ENCODE measurements at places on chromosomes 6 and 20.

GRCh38 chr6:43976706-43977403, 150.4 kb downstream of the MRPL14 start:
- no peaks in the 10 kb centered on the region for H3K27me3 ChIP-seq
- DNase-seq = no peak
- H3K27ac ChIP-seq = no peak overlapping the region
- peaks cover 18% of the 10 kb centered on the region for H3K4me1 ChIP-seq
- H3K36me3 ChIP-seq = no peaks in the 10 kb centered on the region

GRCh38 chr6:44569931-44570385, 182.5 kb downstream of the CDC5L start:
- no peaks in the 10 kb centered on the region for H3K27me3 ChIP-seq
- H3K4me3 ChIP-seq = no peak overlapping the region
- H3K4me1 ChIP-seq = no peaks in the 10 kb centered on the region
- DNase-seq = no peak

GRCh38 chr6:19297880-19298279, 539.3 kb upstream of the ID4 start:
- no peak overlapping the region for H3K27ac ChIP-seq
- H3K36me3 ChIP-seq = no peaks in the 10 kb centered on the region
- no peak for DNase-seq
- H3K4me1 ChIP-seq = no peaks in the 10 kb centered on the region
- H3K4me3 ChIP-seq = no peak overlapping the region

- H3K27me3 ChIP-seq = peaks cover 34% of the 10 kb centered on the region
- H3K4me1 ChIP-seq = no peaks in the 10 kb centered on the region
- no peaks in the 10 kb centered on the region for H3K36me3 ChIP-seq
- no peak for DNase-seq
These were observed 36.6 kb upstream of the DUSP22 start for GRCh38 chr6:255751-256083.

- H3K4me1 ChIP-seq = no peaks in the 10 kb centered on the region
- DNase-seq = no peak
- no peaks in the 10 kb centered on the region for H3K27me3 ChIP-seq
These were observed 340.1 kb downstream of the PHF3 start for GRCh38 chr6:63975699-63976098.
